Activated T-cell treated with anti-CD3 and anti-CD28 coated beads for 4 hours (primary cell): ENCODE measurements at places on chromosomes 3 and 15.

DNA sequence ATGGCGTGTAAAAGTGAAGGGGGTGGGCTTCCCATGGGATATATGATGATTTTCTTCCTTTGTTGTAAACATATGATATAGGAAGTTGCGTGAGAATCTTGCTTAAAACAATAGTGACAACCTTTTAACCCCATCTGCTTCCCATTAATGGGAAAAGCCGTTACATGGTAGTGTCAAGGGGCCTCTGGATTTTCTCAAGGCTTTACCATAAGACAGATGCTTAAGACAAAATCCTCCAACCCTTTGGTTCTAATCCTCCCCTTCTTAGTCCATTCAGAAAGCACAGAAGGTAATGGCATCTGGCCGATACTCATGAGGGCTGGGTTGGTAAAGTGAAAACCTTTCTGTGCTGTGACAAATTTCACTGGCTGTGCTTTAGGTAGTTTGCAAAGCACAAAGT lies 25.0 kb downstream of the DPH3 start:
- DNase-seq: no peak

GRCh38 chr3:59288951-59289350 lies 239.1 kb upstream of the CFAP20DC start:
- DNase-seq: no peak

- DNase-seq: no peak
These were observed 6.9 kb downstream of the ST8SIA2 start for GRCh38 chr15:92400573-92400972.

GRCh38 chr3:25576831-25577454 lies 87.8 kb downstream of the TOP2B start:
- DNase-seq: no peak

- DNase-seq: no peak
These were observed 12.6 kb downstream of the TMEM43 start for GRCh38 chr3:14137445-14137844.

GRCh38 chr3:197029511-197030167 lies at the start of gene MELTF:
Gene MELTF (minus strand): TSS chr3:197029817. CDS start chr3:197029702, 115 bp downstream.
- peak; percentile 56 for DNase-seq

DNA sequence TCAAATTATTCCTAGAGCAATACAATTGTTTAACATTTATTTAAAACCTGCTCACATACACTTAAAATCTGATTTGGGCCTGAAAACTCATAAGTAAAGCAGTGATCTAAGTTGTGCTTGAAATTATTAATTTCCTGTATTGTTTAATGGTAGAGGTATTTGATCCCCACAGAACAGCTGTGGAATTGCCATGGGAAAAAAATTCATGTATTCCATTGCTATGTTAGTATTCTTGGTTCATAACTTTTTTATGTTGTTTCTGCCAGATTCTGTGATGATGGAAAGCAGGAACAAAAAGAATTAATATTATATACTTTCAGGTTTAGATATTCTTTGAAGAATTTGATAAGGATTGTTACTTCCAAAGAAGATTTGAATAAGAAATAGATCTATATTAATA lies 831.5 kb upstream of the NR2F2 start:
- no peak for DNase-seq

- DNase-seq: no peak
These were observed 74.7 kb downstream of the CYP19A1 start for GRCh38 chr15:51263726-51264125.

GRCh38 chr3:170220871-170221270 lies 1.4 kb upstream of the PRKCI start:
- no peak for DNase-seq

DNA sequence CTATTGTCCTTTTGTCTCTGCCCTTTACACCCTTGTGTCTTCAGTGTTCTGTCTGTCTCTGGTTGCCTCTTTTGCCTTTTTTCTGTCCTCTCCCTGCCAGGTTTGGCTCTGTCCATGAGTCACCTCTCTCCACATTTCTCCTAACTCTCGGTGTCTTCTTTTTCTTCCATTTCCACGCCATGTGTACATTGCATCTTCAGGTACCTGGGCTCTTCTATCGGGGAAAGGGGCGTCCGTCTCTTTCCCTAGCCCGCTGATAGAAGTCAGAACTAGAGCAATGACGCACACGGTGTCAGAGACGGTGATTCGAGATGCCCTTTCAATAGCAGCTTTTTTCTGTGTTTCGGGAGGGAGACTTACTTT lies 641 bp downstream of the OPA1 start:
- peak; percentile 9 for DNase-seq

DNA sequence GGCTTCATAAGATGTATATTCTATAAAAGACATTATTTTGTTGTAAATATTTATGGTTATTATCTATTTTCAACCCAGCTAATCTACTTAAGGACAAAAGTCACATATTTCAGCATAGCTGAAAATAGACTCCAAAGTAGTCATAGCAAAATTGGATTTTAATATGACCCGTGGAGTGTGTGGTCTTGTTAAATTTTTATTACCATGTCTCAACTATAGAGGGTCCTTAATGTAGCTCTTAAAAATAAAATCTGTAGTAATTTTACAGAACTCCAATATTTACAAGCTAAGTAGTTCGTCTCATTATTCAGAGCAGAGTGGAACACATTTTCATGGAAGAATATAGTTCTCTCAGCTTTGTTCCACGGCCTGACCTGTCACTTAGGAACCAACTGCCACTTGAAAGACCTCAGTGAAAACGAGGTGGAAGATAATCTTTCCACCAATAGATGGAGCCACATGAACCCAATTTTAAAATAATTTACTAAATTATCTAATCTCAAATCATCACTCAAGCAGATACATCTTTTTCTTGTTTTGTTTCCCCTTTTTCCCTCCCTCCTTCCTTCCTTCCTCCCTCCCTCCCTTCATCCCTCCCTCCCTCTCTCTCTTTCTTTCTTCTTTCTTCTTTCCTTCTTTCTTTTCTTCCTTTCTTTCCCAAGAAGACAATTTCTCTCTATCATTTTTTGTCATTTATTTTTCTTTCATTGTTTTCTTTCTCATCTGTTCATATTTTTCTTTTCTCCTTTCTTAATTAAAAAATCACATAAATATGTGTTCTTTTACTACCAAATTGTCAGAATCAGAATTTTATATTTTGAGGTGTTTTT lies 97.2 kb downstream of the CLDN1 start:
- no peak for DNase-seq

DNA sequence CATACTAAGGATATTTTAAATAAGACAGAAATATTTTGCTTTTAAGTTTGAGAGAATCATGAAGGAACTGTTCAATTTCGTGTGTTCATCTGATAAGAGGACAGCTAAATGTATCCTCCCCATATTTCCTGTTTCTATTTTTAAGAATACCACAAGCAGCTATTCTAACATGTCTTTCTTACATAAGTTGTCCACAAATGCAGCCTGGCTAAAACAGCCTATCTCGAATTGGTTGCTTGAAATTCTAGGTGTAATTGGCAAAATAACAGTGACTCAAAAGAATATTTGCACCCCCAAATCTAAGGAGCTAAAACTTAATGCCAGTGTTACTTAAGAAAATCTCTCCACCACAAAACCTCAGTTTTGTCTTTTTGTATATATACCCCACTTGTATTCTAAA lies 35.0 kb downstream of the BTLA start:
- DNase-seq: no peak

DNA sequence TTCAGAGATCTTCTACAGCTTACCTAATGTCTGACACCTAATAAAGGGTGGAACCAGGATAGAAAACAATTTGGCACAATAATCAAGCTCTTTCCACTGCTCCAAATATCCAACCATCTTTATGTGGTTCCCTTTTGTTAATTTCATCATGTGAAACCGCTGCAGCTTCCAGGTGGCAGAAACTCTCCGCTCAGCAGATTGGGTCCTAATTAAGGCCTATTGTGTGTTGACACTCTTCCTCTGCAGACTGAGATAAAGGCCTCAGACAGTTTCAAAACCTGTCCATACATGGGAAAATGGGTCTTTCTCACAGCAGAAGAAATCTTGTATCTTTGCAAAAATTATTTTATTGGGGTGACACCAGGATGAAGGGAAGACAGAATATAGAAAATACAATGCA lies 1002.4 kb upstream of the SEMA6D start:
- no peak for DNase-seq

DNA sequence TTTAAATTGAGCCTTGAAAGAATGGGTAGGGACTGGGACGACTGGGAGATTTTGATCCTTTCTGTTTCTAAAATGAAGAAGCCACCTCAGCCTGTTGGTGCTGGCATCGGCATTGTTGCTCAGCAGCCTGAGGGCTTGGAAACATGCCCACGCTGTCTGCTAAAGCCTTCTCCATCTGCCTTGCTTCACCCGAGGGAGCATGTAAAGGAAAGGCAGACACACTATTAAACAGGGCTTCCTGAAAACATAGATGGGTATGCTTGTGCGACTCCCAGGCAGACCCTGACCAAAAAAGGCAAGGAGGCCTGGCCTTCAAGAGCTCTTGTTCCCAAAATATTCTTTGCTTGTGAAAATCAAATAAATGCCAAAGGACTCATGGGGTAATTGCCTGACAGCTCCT lies 84.2 kb upstream of the SLC4A7 start:
- DNase-seq: no peak

DNA sequence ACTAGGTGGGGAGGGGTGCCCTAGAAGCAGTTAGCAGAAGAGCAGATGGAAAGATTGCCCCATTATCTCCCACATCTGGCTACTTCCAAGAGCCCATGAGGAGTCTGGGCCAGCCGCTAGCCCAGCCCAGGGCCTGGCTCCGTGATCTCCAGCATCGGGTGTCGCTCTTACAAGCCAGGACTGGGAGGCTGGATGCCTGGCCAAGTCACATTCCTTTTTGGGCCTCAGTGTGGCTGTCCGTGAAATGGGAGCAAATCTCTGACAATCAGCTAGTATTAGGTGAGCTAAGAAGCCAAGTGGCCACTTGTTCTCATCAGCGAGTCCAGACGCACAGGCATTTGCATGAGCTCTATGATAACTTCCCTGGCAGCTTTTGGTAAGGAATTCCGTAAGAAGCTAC lies 23.3 kb upstream of the DOCK3 start:
- DNase-seq: no peak

DNA sequence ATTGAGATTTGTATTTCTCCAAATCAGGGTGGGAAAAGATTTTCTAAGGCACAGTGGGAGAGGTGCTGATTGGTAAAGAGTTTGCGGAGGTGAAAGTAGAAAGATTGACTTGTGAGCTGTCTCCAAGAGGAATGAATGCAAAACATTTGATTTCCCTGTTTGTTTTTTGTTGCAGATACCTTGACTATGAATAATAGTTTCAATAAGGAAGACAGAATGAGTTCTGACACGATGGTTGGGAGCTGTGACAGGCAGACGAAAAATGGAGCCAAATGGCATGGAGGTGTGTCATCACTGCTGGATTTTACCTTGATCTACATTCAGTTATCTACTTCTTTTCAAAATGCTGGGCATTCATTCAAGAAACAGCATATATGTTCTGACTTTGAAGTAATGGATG lies 145.1 kb downstream of the NFKBIZ start:
- no peak for DNase-seq

- no peak for DNase-seq
These were observed 40.2 kb downstream of the ARPP21 start for GRCh38 chr3:35679409-35680080.

DNA sequence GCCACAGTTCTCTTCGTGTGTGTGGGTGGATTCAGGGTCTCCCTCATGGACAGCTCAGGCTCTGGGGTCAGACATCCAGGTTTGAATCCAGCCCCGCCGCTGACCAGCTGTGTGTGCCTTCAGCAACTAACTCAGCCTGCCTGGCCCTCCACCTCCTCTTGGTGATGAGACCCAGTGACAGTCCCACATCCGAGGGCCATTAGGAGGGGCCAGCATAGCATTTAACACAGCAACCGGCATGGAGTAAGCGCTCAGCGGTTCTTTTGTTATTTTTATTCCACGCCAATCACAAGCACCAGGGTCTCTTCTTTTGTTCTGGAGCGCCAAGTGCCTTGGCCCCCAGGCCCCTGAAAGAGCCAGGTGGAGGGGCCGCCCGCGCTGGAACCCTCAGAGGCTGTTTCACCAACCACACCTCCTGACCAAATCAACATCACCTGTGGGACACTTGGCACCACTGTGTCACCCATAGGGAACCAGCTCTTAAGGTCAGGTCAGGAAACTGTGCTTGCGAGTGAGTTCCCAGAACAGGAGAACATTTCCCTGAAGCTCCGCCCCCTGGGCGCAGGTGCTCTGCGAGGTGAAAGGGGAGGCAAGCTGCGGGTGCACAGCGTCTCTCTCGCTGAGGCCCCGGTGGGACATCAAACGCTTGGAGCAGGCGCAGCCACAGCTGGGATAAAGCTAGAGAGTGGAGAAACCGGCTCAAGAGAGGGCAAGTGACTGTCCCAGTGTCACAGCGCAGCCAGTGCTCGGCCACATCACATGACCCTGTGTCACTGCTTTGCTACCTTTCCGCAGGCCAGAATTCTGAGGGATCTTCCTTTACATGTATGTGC lies 311.3 kb downstream of the UACA start:
- peak; percentile 29 for DNase-seq

DNA sequence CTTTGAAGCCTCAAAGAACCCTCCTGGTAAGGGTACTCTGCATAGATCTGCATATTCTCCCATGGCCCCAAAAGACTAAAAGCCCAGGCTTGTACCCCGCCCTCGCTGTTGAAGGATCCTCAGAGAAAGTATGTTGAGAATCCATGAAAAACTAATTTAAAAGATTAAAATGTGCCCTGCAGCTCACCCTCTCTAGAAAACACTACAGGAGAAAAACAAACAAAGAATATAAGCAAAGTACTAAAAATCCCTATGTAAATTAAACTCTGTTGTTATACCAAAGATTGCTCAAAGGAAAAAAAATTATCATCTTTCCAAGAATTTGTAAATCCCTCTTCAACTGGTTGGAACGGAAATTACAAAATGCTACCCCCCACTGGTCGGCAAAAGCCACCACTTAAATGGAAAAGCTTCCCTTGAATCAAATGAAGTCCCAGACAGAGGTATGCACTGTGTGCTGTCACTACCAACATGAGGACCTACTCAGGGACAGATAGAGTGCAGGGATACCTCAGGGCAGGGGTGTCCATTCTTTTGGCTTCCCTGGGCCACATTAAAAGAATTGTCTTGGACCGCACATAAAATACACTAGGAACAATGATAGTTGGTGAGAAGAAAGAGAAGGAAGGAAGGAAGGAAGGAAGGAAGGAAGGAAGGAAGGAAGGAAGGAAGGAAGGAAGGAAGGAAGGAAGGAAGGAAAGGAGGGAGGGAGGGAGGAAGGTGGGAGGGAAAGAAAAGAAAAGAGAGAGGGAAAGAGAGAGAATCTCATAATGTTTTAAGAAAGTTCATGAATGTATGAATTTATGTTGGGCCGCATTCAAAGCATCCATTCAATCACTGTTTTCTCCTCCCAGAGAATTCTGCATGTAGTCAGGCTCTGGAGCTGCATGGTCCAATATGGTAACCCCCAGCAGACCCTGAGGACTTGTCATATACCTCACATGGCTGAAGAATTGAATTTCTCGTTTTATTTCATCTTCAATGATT lies 88.1 kb downstream of the MAGI1 start:
- no peak for DNase-seq
